GM19239 (cell line): ENCODE measurements at places on chromosomes 12 and 14.

DNA sequence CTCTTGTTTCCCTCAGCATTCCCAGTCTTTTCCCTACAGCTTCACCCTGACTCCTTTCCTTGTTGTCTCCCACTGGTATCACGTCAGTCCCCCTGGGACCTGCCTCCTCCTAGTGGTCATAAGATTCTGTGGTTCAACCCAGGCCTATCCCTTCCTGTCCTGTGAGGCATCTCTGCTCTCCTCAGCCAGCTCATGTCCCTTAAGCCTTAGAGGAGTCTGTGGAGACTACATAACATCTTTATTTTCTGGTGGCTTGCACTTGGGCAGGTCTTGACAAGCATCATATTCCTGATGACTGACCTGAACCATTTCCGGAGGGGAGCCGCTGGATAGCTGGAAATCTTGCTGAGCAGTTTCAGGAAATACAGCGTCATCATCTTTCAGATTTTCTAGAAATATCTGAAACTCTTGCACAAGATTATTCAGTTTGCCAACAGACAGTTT lies 688 bp downstream of the C12orf71 start:
- no peak for DNase-seq

GRCh38 chr12:15769586-15769985 lies 19.6 kb downstream of the EPS8 start:
- no peak for DNase-seq

DNA sequence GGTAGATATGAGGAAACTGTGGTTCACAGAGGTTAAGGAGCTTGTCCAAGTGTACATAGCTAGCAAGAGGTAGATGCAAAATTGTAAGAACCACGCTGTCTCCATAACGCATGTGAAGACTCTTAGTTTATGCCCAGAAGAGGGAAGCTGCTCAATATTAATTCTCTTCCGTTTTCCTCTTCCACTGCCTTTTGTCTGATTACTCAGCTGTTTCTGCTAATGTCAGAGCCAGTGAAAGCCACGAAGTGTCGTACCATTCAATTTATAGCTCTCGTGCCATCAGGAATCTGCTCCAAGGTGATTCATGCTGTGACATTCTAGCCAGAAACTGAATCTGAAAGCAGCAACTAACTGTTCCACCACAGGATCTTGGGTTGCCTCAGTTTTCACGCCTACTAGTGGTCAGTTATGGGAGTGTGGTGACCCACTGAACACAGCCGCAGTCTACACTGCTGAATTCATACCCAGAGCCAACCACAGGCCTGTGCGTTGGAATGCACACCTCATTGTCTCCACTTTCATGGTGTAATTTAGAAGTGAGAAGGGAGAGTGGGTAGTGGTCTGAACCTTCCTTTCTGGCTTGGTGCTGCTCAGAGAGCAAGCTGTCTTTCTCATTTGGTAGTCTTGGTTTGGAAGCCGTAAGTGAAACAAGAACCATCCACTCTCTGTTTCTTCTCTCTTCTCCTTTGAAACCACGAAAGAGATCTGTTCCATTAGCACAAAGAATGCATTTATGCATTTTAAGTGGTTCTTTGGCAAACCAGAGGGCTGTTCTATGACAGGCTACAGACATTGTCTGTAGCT lies 74.2 kb upstream of the NAP1L1 start:
- peak; percentile 62 for DNase-seq

DNA sequence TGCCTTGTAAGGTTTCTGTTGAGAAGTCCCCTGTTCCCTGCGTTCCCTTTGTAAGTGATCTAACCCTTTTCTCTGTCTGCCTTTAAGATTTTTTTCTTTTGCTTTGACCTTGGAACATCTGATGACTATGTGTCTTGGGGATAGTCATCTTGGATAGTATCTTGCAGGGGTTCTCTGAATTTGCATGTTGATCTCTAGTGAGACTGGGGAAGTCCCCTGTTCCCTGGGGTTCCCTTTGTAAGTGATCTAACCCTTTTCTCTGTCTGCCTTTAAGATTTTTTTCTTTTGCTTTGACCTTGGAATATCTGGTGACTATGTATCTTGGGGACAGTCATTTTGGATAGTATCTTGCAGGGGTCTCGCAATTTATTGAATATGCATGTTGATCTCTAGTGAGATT lies 38.2 kb upstream of the TMX1 start:
- no peak for DNase-seq

DNA sequence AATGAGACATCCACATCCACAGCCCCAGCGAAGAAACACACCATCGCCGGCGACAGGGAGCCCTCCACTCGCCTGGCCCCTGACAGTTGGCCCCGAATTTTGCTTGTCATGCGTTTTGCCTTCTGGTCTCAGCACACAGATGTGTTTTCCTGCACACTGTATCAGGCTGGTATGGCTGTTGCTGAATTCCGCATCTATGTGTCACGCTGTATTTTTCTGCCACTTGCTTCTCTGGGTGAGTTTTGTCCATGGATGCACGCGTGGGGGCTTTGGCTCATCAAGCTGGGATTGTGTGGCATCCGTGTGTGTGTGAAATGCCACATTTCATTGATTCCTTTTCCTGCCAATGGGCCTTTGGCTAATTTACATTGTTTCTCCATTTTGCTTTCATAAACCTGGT lies 26.5 kb downstream of the ARL6IP4 start:
- no peak for DNase-seq

DNA sequence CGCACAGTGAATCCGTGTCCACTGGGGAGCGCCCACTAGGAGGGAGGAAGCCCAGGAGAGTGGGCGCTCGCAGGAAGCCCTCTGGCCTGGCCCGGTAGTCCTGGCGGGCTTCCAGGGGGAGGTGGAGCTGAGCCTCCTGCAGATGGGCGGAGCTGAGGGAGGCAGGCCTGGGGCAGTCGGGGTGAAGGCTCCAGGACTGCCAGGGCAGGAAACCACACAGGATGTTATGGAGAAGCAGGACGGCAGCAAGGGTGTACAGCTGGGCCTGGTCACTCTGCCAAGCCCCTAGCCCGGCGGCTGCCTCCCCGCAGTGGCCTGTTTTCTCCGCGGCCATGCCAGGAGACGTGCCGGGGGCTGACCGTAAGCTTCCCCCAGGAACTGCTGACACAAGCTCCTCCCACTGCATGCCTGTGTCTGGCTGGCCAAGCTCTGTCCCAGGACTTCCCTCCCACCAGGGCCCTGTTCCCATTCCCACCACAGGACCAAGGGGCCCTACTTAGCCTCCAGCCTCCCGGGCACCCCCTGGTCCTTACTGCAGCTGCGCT lies 143.4 kb upstream of the C14orf180 start:
- peak; percentile 46 for DNase-seq

DNA sequence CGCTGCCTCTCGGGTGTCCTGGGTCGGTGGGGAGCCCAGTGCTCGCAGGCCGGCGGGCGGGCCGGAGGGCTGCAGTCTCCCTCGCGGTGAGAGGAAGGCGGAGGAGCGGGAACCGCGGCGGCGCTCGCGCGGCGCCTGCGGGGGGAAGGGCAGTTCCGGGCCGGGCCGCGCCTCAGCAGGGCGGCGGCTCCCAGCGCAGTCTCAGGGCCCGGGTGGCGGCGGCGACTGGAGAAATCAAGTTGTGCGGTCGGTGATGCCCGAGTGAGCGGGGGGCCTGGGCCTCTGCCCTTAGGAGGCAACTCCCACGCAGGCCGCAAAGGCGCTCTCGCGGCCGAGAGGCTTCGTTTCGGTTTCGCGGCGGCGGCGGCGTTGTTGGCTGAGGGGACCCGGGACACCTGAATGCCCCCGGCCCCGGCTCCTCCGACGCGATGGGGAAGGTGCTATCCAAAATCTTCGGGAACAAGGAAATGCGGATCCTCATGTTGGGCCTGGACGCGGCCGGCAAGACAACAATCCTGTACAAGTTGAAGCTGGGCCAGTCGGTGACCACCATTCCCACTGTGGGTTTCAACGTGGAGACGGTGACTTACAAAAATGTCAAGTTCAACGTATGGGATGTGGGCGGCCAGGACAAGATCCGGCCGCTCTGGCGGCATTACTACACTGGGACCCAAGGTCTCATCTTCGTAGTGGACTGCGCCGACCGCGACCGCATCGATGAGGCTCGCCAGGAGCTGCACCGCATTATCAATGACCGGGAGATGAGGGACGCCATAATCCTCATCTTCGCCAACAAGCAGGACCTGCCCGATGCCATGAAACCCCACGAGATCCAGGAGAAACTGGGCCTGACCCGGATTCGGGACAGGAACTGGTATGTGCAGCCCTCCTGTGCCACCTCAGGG lies 679 bp downstream of the ARF6 start:
- peak; percentile 36 for DNase-seq

DNA sequence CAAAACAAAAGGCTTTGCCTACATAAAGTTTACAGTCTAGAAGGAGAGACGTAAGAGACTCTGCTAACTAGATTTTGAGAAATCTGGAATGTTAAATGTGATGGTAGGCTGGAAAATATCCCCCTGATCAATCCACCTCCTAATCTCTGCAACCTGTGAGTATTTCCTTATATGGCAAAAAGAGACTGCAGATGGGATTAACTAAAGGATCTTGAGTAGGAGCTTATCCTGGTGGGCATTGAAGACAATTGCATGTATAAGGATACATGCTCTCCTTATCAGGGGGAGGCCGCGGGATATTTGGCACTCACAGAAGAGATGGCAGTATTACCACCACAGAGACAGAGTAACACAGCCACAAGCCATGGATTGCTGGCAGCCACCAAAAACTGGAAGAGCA lies 95.2 kb downstream of the EGLN3 start:
- DNase-seq, result no peak

- DNase-seq, result no peak
Observed at GRCh38 chr14:55228261-55228660, 36.9 kb upstream of the DLGAP5 start.

- no peak for DNase-seq
Observed at GRCh38 chr12:40106655-40107054, 774 bp upstream of the SLC2A13 start.

- no peak for DNase-seq
Observed at GRCh38 chr12:54253240-54253639, 26.7 kb downstream of the CBX5 start.

DNA sequence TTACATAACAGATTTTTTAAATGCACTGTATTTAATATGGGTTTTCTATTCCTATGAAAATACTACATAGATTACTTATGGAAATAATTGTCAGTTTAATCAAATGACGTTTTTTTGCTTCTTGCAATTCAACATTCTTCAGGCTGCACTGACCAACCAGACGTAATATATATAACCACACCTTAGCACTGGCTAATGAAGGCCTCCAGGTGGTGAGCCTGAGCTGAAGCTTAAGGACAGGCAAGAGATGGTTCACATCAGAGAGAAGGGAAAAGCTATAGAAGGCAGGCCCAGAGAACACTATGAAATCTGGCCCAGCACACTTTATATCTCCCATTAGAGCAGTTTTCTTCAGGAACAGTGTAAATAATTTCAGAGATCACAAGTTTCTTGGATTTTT lies 2.8 kb upstream of the MDGA2 start:
- no peak for DNase-seq

- no peak for DNase-seq
Observed at GRCh38 chr14:36471431-36471830, 48.6 kb downstream of the NKX2-1 start.

GRCh38 chr14:46661728-46662127 lies 10.1 kb upstream of the RPL10L start:
- no peak for DNase-seq

- no peak for DNase-seq
Observed at GRCh38 chr14:76706811-76707210, 54.5 kb upstream of the VASH1 start.

DNA sequence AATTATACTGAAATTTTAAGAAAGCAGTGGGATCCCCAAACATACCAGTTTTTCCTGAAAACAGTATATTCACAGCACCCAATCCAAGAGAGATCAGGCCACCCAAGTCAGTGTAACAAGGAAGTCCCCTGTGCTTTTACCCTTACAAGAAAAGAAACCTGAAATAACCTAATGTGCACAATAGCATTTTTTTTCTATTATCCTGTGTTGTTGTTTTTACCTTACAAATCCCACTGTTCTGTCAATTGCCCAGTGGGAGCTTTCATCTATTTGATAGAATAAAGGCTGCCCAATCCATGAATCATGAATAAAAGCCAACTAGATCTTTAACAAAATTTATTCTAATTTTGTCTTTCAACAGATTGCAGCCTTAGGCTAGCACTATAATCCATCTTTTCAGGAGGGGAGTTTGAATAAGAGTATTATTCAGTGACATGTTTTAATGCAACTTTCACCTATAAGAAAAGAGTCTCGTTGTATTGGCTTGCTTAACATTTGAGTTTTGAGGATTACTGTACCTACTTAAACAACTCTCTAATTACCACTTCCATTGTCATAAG lies 457.4 kb downstream of the TRHDE start:
- no peak for DNase-seq

DNA sequence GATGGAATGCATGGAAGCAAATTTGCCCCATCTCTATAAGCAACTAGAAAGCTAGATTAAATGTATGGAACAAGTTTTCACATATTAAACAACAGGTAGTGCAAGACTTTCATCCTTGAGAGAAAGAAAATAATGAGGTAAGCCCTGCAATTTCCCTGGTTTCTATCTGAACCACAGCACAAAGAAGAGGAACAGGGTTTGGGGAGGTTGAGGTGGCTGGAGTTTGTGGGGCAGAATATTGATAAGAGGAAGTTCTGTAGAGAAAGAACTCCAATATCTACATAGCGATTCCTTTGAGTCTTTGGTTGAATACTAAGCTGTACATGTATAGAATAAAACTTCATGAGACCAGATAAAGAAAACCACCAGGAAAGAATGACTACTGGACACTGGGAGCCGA lies 96.3 kb upstream of the CCND2 start:
- no peak for DNase-seq

DNA sequence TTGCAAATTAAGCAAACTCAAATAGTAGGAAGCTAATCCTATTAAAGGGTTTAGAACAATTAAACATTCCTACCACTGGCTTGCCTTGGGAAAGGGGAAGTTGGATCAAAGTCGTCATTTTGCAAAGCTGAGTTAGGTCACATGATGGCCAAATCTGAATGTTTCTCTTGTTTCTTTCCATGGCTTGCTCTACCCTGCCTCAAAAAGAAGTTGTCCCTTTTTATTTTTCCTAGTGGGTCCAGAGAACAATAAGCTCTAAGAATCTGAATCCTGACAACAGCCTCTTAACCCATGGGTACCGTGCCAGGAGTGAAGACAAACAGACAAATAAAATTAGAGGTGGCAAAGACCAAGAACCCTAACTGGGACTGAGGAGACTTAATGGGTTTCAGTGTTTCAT lies 26.2 kb upstream of the NPFF start:
- DNase-seq, result no peak

- no peak for DNase-seq
Observed at GRCh38 chr14:104518659-104519350, 60.8 kb upstream of the C14orf180 start.

- no peak for DNase-seq
Observed at GRCh38 chr12:132520421-132521199, 30.7 kb downstream of the FBRSL1 start.

DNA sequence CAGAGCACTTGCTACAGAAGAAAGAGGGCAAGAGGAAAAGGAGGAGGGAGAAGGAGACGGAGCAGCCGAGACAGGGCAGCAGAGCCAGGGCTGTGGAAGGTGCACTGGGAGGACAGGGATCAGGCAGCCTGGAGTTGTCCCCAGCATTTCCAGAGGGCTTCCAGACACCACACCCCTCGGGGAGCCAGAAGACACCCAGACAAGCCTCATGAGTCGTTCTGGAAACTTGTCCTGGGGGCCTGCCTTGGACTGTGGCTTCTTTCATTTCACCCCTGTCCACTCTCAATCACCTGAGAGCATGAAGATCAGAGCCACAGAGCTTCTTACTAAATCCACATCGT lies 14.1 kb downstream of the CMKLR1 start:
- DNase-seq, result no peak

- no peak for DNase-seq
Observed at GRCh38 chr14:100031506-100032281, 33.5 kb upstream of the EVL start.

GRCh38 chr12:100503228-100503628 lies 29.6 kb downstream of the NR1H4 start:
- DNase-seq, result no peak
